ENCODE measurements at places on chromosomes 3 and 15.

GRCh38 chr15:37528432-37528831 lies 406.0 kb upstream of the TMCO5A start:
- no peak for DNase-seq

DNA sequence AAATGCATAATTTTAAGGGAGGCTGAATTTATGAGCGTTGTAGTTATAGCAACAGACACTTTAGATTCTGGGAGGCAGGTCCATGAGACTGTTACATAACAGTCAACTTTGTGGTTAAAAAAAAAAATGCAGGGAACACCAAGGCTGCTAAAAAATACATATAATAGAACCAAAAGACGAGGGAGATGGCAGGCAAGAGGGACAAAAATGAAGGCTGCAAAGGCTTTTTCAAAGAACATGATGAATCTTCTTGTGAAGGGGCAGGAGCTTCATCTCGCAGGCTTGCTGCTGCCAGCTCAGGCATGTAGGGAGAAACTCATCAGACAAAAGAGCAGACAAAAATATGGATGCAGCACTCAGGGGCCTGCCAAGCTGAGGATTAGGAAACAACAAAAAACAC lies 243.9 kb downstream of the SHQ1 start:
- no peak for DNase-seq

DNA sequence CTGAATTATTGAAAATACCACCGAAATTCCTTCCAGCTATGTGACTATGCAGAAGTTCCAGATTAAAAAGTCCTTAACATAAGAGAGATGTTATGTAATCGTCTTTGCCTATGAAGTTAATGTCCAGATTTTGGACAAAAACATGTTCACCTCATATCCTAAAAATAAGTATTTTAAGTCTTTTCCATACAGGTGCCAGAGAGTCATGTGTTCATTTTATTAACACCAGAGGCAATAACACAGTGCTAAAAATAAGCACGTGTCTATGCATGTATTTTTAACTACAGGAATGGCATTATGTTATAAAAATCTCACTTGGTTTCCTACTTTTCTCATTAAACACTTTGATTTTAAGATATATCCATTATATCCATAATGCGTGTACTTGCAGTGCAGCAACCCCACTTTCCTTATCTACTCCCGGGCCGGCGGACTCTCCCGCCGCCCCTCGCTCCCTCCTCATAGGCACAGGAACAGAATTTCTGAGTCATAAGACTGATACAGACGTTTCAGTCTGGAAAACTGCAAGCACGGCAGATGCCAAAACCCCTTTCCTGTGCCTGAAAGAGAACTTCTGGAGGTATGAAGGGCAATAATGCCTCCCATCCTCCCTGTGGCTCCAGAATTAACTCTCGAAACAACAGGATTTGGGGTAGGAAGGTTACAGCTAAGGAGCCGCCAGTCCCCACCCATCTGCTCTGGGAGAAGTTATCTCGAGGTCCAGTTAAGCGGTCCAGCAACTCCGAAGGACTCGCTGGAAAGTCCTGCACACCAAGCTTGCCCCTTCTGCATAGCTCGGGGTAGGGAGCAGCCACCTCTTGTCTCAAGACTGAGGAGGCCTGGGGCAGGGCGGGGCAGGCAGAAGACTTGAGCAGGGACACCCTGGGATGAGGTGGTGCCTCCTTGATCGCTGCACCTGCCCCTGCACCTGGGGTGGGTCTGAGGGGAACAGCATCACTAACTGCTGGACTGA lies 22.3 kb upstream of the PSTPIP1 start:
- DNase-seq = no peak

- no peak for DNase-seq
Observed at GRCh38 chr3:179599531-179599930, 4.9 kb downstream of the MRPL47 start.

DNA sequence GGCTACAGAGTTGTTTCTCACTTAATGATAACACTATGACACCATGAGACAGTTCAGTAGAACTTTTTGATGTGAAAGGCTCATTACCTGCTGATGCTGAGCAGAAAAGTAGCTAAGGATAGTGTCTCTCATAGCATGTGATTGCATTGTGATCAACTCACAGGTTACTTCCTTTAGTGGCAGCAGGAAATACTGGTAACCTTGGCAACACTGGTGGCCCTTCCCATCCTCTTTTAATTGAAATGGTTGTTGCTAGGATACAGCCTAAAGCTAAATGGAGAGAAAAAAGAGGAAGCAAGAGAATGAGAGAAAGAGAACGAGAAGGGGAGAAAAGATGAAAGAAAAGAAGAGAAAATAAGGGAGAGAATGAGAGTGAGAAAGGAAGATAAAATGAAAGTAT lies 204.7 kb upstream of the GAP43 start:
- DNase-seq = no peak

- DNase-seq = no peak
Observed at GRCh38 chr3:100046986-100047385, 67.3 kb downstream of the FILIP1L start.

- no peak for DNase-seq
Observed at GRCh38 chr15:38678281-38678680, 113.7 kb upstream of the RASGRP1 start.

- no peak for DNase-seq
Observed at GRCh38 chr15:82548700-82549099, 8.4 kb upstream of the RPS17 start.

DNA sequence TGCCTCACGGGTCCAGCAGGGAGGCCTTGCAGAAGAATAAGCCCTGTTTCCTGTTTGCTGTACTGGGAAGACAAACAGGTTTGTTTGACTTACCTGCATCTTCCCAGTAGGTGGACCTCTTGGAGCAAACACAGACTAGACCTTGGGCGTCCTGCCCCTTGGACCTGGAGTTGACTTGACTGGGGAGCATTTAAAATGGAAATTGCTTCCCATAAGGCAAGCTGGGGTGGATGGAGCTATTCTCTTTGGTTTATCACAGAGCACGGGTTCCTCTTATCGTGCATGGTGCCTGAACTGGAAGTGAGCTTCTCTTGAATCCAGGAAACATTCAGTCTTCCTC lies 151.4 kb downstream of the RPLP1 start:
- DNase-seq = no peak

GRCh38 chr3:88034491-88035275 lies 24.1 kb downstream of the CGGBP1 start:
- no peak for DNase-seq

DNA sequence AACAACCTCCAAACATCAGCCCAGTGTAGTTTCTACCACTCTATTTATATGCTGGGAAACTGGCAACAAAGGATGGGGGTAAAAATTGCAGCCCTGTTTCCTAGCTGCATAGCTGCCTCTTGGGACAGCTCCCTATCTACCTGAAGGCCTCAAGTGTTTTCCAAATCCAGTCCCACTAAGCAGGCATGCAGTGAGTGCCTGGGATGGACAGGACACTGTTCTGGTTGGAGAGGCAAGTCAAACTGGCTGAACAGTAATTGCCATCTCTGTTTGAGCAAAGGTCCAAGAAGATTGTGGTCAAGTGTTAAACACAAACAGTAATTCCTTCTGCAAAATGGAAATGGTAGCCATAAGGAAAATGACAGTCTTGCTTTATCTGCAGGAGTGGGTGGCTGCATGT lies 125.4 kb downstream of the FMN1 start:
- DNase-seq = no peak

DNA sequence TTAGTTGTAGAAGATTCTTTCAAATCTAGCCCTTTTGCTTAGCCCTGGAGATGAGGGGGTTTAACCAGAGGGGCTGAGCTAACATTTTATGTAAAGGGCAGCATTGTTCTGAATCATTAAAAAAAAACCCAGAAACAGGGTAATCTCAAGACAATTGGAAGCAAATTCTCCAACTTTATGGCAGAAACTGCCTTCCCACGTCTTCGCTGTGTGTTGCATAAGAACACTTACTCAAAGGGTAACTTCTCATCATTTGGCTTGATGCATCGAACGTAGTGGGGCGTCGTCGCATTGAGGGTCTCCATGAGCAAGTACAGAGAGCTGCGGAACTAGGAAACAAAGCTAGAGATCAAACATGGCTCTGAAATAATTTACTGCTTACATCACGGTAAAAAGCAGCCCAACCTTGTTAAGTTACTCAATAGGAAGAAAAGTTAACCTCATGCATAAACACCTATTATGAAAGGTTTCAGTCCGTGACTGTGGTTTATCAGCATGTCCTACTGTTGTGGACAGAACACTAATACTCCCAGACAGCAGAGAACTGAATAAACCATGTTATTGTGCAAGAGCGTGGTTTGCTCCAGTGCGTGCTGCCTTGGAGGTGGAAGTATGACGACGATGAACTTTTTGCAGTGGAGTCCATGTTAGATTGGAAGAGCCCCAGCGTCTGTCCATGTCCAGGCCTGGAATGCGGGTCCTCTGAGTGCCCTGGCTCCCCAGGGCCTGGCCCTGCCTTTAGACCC lies 48.7 kb downstream of the MYO5C start:
- DNase-seq = no peak

GRCh38 chr15:26013981-26014380 lies 150.9 kb upstream of the ATP10A start:
- DNase-seq = no peak

DNA sequence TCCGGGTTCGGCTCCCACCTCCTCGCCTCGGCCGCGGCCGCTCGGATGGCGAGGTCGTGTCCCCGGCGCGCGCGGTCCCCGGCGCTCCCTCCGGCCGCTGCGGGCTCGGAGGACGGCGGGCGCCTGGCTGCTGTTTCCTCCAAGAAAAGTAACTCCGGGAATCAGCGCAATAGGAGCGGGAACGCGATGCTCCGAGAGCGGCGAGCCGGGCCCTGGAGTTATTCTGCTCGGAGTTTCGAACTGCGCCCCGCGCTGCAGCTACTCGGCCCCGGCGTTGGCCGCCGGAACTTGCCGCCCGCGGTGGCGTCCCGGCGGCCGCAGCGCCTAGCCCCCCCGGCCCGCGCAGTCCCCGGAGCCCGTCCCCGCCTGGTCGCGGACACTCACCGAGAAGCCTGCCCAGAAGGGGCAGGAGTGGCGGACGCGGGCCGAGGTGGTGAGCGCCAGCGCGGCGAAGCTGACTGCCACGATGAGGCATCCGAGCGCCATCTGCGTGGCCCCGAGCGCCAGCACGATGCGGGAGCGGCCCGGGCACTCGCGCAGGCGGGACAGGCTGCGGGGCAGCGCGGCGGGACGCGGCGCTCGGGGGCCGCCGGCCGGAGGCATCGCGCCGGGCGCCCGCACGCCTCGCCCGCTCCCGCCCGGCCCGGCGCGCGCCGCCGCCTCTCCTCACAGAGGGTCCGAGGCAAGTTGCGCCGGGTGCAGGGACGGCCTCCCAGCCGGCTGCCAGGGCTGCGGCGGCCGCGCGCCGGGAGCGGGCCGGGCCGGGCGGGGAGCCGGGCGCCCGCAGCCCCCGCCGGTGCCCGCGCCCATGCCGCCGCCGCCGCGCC lies 251.9 kb downstream of the TJP1 start:
- no peak for DNase-seq

- DNase-seq = no peak
Observed at GRCh38 chr3:171404376-171404967, 55.7 kb downstream of the TNIK start.

DNA sequence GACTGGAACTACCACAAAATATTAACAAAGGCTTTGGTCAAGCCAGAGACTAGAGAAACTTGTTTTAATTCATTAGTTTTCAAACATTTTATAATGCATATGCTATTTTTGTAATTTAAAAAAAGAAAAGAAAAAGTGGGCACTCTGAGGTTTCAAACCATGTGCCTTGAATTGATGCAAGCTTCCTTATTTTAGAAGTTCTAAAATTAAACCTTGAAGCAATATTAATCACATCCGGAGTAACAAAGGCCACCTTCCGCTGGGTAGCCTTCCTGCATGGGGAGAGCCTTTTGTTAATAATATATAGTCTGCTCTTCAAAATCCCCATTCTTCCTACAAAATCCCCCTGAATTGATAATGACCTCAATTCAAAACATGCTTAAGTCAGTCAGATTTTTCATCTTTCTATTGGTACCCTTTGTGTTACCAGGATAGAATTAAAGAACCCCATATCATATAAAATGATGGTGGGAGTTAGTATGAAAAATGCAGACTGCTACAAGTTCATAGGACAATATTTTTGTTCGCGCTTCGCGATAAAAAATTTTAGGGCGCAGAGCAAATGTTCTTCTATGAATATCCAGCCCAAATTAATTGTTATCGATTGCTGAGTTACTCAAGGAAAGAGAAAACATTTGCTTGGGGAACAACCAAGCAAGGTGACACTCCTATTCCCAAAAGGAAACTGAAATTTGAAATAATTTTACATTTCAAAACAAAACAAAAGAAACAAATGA lies 30.6 kb downstream of the LDHAL6B start:
- DNase-seq = no peak

GRCh38 chr15:101114166-101114565 lies 137.7 kb downstream of the CHSY1 start:
- no peak for DNase-seq

DNA sequence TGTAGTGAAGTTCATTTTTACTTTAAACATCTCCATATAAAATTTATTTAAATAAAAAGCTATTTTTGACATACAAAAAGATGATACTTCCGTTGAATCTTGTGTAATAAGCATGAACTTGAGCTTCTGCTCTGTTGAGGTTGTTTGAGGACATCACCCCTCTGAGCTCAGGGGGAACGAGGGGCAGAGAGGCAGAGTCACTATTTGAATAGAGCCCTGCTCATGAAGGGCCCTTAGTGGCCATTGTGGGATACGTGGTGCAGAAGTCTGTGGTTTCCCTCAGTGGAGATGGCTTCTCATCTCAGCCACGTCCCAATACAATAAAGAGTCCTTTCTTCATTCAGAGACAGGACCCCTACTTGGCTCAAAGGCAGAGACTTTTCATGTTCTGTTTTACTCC lies 10.6 kb downstream of the CEMIP start:
- DNase-seq = no peak

DNA sequence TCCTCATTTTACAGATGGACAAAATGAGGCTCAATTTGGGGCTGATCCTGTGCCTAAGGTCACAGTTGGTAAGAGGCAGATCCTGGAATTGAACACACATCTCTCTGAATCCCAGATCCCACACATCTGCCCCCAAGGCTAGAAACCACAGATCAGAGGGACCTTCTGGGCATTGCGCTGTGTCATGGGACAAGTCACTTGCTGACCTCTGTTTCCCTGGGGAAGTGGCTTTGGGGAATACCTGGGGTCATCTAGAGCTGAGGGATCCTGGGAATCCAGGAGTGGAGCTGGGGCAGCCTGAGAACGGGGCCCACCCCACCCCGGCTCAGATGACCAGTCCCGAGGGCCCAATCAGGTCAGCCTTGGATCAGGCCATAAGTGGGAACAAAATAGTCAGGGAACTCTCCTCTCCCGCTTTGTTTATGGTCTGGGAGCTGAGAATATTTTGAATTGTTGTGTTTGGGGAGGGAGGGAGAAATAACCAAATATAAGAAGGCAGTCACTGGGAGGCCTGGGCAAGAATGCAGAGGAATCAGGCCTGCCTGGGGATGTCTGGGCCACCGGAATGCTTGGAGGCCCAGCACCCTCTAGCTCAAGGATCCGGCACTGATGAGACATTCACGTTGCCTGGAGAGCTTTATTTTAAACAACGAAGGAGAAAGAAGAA lies 8.8 kb upstream of the SLC6A6 start:
- DNase-seq = no peak

- no peak for DNase-seq
Observed at GRCh38 chr15:63041974-63042876, at the start of gene TPM1. TSS of gene TPM1 (plus strand) at chr15:63042747. CDS start at chr15:63042830, 83 bp downstream.

DNA sequence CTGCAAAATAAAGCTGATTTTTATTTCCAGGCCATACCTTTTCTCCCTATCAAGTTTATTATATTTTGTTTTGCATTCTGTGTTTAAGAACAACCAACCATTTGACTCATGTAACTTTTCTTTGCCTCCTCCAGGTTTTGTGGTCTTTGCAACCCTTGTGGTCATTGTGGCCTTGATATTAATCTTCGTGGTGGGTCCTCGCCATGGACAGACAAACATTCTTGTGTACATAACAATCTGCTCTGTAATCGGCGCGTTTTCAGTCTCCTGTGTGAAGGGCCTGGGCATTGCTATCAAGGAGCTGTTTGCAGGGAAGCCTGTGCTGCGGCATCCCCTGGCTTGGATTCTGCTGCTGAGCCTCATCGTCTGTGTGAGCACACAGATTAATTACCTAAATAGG lies 27.6 kb downstream of the NIPA2 start:
- DNase-seq = no peak
